Activated CD4-positive, alpha-beta T cell treated with anti-CD3 and anti-CD28 coated beads, Interleukin-2, amount 10 ng/mL, durations not matched to agents 24 days and 14 days (primary cell): ENCODE measurements at places on chromosomes 6 and 20. TPM values are rescaled to one million over a fixed set of nuclear protein-coding genes. Genes with fewer than 3 reads are reported as not detected.
A peak's percentile ranks its signal among the peaks of the same experiment; 100 is the strongest.

GRCh38 chr6:41413250-41413649 is 77.8 kb downstream of the NCR2 start:
- no peak for DNase-seq

DNA sequence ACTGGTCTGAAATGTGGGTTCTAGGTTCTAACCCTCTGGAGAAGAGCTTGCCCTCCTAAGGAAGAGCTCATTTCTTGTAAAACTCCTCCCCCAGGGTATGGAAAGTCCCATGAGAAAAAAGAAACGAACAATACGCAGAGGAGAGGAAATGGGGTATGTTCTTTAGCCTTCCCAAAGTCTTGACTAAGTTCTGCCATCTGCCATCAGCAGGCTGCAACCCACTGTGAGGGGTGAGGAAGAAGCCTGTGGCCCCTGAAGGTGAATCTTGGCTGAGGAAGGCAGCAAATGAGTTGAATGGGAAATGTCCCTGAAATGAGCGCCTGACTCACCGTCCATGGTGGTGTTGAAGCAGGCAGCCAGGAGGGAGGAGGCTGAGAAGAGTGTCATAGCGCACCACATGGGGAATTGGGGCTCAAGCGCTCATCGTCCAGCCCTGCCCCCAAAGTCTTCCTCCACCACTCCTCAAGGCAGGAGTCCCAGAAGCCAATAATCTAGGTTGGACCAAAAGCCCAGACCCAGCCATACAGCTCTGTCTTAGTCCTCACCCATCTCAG is 10.4 kb upstream of the MATN4 start:
- peak; percentile 69 for DNase-seq

GRCh38 chr6:33313709-33314514 is at the start of gene TAPBP:
Gene TAPBP, minus strand, starts transcription at chr6:33314078. Its CDS starts 37 bp downstream, at chr6:33314041.
- DNase-seq, result peak; percentile 97

DNA sequence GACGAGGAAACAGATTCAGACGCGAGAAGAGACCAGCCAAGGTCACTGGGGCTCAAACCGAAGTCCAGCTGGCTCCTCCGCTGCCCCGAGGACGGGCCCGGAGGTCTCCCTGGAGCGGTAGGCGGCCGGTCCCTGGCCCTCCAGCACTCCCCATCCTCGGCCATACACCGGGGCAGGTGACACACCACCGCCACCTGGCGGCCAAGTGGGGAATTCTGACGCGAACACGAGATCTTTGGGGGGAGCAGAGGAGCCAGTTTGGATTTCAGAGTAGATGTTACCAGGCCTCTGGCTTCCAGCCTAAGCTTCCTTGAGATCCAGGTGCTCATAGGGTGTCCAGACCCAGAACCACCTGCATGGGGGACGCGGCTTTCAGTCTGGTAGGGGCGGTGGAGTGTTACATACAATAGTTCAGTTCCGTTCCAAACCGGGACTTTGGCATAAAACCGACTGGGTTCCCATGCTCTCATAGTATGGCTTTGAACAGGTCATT is 16.1 kb downstream of the BPIFB1 start:
- peak; percentile 92 for DNase-seq

DNA sequence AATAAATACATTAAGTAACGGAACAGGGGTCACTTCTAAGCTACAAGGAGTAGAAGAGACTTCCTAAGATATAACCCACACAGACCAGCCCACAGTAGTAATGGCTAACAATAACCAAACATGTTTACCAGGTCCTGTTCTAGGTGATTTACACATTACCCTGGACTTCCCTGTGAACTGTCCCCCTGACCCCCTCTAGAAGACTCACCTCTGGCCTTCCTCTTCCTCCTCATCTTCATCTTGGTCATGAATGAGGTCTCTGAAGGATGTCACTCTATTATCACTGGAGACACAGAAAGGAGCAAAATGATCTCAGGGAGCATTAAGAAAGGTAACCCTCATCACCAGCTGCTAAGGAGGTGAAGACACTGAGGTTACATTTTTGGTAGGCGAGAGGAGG is 8.7 kb downstream of the NSFL1C start:
- no peak for DNase-seq

DNA sequence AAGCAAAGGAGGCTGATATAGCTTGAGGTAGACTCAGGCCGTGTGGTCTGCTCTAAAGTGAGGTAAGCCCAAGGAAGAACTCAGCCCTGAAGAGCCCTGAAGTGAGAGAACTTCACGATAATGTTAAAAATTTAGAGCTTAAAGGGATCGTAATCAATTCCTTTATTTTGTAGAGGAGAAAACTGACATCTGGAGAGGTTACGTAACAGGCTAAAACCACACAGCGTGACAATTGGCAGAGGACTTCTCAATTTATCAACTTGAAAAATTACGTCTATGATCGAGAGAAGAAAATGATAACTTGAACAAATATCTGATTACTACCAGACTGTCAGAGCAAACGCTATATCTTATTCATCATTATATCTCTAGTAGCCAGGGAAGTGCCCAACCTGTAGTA is 121.8 kb upstream of the FOXO3 start:
- DNase-seq, result no peak

DNA sequence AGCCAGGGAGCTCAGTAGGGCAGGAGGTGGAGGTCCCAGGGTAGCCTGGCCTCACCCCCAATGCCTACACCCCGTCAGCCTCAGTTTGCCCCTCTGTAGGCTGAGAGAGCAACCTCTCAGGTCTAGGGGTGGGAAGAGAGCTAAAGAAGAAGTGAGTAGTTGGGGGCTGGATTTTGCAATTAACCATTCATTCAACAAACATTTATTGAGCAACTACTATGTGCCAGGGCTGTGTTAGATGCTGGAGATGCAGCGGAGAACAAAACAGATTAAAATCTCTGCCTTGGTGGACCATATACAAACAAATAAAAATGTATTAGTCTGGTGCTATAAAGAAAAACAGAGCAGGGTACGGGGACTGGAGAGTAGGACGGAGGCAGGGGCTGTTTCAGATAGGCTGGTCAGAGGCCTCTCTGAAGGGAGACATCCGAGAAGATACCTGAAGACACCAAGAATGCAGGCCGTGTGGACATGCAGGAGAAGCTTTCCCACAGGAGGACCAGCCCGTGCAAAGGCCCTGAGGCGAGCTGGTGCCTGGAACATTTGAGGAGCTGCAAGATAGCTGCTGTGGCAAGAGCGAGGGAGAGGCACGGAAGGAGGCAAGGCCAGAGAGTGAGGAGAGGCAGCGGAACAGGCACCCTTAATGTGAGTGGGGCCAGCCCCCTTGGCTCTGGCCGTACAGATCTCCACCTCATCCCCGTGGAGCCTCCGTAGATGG is 60.3 kb downstream of the GRM4 start:
- no peak for DNase-seq

- DNase-seq, result peak; percentile 52
These were observed 2.2 kb downstream of the UBR2 start for GRCh38 chr6:42565823-42566613.

DNA sequence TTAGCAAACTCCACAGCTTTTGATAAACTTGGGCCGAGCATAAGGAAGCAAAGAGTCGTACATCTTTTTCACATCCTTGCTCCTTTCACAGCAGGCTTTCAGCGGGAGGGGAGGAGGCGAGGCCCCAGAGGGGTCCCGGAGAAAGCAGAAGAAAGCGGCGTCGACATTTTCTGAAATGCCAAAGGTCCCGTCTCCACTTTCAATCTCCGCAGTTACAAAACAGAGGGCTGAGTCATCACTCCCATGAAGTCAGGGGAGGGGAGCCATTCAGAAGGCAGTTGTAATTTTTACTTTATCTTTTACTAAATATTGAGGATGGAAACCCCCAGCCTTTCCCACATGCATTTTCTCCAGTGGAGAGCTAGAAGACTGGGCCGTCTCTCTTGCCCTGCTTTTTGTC is 174.2 kb upstream of the THBS2 start:
- DNase-seq, result no peak

DNA sequence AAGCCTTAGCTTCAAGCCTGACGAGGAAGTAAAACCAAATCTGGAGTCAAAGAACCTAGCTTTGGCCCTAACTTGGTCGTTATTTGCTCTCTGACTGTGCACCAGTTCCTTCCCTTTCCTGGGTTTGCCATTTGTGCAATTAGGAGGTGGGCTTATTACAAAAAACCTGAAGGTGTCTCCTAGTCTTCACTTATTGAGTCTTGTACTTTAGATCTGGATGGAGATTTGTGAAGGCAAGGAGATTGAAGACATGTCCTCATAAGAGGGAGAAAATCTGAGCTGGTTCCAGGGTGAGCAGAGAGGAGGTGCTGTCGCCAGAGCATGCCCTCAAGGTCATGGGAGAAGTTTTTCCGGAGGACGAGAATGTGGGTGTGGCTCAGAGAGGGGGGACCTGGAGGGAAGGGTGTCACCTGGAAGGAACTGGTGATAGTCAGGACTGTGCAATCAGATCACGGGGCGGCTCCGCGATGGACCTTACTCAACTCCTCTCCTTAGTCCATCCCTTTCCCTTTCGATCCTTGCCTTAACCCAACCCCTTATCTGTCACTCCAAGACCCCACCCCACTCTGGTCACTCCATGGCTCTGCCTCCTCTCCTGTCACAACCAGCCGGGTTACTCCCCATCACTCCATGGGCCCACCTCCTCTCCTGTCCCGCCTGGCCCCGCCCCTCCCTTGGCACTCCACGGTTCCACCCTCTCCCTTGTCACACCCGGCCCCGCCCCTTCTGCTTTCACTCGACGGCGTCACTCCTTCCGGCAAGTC is 588 bp upstream of the ACSS2 start:
- DNase-seq, result no peak

GRCh38 chr20:10540636-10541493 is 105.8 kb downstream of the SLX4IP start:
- DNase-seq, result no peak

GRCh38 chr6:21332660-21333059 is 260.9 kb upstream of the SOX4 start:
- DNase-seq, result no peak

DNA sequence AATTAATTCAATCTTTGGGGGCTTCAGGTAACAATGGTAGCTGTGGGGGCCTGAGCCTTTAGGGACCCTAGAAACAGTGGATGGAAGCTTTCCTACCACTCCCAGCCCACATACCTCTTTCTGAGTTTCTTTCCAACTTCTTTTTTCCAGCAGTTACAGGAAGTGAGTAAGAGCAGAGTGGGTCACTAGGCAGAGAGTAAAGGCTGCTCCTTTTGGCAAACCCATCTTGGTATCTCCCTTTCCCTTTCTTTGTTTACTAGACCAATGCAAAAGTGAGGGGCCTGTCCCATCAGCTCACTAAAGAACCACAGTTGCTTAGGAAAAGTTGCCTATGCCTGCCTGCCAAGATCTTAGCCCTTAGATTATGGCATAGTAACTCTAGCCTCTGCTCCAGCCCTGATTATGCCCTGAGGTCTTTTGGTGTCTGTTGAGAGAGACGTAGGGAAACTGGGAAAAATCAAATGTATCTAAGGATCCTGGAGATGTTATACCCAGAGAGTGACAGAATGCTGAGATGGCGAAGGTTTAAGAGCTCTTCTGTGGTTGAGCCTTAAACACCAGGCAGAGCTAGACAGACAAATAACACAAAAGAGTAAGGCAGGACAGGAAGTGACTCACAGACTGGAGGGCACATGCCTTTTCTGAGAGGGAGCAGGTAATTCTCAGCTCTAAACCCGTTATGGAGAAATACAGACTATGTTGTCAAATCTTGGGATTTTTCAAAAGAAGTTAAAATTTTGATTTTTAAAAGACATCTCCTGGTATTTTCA is 31.3 kb downstream of the TRMT6 start:
- peak; percentile 66 for DNase-seq

DNA sequence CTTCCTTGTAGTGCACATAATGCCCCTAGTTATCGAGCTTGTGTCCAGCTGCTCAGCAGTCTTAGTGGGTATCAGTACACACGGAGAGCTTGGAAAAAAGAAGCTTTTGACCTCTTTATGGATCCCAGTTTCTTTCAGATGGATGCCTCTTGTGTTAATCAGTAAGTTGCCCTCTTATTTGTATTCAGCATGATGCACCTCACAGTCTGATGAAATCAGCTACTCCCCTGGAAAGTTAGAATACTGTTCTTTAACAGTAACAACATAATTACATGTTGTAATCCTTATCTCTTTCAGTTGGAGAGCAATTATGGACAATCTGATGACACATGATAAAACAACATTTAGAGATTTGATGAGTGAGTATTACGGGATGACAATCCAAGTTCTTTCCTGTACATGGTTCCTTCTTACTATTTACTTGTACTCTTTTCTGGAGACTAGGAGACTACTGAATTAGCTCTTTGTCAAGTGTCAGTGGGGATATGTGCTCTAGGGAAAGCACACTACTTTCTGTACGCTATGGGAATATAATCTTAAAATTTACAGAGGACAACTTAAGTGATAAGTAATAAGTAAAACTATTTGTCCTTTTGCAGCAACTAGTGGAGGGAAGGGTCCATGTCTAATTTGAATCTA is 39.1 kb downstream of the PGM3 start:
- DNase-seq, result no peak

GRCh38 chr20:9608639-9609340 is 94.4 kb downstream of the LAMP5 start:
- DNase-seq, result no peak

DNA sequence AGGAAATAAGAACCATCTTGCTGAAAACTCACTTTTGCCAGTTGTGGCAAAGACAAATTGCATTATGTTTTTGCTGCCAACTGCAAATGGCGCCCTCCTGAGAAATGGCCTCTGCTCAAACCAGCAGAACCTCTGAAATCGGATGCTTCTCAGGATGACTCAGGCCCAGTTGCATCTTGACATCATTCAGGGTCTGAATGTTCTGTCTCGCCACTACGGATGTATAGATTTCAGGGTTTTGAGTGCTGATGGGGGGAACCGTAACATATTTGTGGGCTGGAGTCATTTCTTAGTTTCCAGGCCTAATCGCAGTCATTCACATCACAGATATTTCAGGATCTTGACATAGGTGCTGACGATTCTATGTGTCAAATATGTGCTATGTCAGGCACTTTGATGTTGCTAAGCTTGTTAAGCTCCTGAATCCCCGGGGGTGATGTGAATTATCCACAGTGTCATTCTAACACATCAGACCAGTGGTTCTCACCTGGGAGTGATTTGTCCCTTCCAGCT is 207.1 kb downstream of the NFATC2 start:
- DNase-seq, result no peak

GRCh38 chr20:37492096-37492625 is 28.9 kb upstream of the NNAT start:
- no peak for DNase-seq

Gene TAGAP
- 183 and 187 TPM in 2 replicates for total RNA-seq

Gene SERPINB6
- 33.1 and 36.2 TPM in 2 replicates for total RNA-seq

Gene GNRH2
- total RNA-seq, result 1.7 and 2.7 TPM in 2 replicates

Gene EMILIN3
- total RNA-seq, result 0.58 and 0.73 TPM in 2 replicates

Gene GPLD1
- 0.17 and 0.44 TPM in 2 replicates for total RNA-seq

Gene ASIP
- not detected in 2 replicates for total RNA-seq

Gene PMEPA1
- total RNA-seq, result 0.66 and 0.82 TPM in 2 replicates
